ENCODE measurements at places on chromosomes 1 and 21.

DNA sequence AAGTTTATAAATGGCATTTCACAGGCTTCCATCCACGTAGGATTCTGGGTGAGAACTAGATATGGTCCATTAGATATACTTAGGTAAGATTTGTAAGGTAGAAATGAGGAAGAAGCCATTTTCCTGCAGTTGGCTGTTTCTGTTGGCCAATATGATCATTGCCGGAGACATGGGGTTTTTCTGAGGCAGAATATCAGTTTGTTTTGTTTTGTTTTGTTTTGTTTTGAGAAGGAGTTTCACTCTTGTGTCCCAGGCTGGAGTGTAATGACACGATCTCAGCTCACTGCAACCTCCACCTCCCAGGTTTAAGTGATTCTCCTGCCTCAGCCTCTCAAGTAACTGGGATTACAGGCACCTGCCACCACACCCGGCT, 8.7 kb upstream of the EYA3 start:
- DNase-seq, result no peak

DNA sequence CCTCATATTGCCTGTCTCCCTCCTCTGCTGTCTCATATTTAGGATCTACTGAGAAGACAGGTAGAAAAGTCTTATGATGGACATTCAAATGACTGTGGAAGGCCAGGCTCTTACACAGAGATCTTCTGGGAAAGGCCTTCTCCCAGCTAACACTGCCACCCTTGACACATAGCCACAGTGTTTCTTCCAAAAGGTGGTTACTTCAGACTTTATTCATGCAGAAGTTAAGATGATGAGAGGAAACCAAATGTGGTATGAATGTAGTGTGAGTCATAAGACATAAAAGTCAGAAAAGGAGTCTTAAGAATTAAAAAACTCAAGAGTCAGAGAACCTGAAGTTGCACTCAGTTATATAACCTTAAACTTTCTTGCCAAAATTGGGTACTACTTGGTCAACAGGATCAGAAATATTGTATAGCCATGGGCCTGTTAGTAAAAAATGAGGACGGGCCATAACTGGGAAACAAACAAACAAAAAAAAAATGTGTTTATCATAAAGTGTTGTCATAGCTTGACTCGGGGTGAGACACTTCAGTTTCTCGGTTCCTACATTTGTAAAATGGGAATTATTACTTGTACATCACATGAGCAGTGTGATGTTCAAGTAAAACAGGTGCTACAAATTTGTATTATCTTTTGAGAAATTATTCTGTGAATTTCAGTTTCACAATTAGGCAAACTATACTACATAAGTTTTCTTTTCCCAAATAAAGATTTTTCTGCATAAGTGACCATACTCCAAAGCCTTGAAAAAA, 1.2 kb upstream of the DENND1B start:
- no peak for DNase-seq

- no peak for DNase-seq
These were observed 104.8 kb upstream of the GRIK1 start for GRCh38 chr21:30044447-30045064.

DNA sequence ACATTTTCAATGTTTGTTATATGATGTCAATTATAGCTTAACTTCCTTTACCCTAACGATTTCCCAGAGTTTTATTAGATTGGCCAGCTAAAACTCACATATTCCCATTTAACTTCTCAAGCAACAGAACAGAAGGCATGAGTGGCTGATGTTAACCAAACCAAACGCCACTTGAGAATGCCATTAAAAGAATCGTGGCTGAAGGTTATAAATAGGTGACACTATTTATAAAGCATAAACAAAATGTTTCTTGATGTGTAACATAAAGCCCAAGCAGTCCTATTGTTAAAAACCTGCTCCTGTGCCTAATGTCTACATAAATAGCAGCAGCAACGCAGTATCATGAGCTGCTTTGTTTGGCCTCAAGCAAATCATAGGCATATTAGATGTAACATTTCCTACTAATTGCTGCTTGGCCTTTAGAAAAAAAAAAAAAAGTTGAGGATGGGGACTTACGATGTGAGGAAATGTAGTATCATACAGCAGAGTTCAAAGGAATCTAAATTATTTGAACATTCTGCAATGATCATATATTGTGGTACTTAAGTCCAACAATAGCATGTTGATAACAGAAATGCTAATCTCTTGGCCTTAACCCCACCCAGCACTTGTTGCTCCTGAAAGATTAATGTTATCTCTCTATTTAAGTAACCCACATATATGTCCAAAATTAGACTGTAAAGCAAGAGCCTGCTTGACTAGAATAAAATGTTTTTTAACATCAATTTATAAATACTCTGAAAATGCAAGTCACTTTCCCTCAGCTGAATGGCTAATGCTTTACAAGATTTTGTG, 106.0 kb downstream of the ESRRG start:
- no peak for DNase-seq

DNA sequence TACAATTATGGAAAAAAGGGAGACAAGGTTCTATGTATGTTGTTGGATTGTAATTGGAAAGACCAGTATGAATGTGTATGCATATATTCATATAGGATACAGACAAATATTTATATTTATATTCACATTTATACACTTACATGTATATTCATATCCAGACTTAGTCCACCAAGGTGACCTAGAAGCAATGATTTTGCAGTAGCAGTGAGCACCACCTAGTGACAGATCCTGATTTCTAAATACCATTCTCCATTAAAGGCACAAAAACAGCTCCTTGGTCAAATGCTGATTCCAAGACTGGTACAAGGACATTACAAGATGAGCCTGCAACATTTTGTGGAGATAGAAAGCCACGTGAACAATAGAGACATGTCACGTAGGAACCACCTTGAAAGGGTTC, 153.4 kb downstream of the SDCCAG8 start:
- DNase-seq, result no peak

- no peak for DNase-seq
These were observed 120.1 kb downstream of the XPR1 start for GRCh38 chr1:180751921-180752320.

- DNase-seq, result no peak
These were observed 40.3 kb upstream of the TLR5 start for GRCh38 chr1:223183268-223183862.

- no peak for DNase-seq
These were observed 5.7 kb upstream of the ZNF697 start for GRCh38 chr1:119653839-119654170.

DNA sequence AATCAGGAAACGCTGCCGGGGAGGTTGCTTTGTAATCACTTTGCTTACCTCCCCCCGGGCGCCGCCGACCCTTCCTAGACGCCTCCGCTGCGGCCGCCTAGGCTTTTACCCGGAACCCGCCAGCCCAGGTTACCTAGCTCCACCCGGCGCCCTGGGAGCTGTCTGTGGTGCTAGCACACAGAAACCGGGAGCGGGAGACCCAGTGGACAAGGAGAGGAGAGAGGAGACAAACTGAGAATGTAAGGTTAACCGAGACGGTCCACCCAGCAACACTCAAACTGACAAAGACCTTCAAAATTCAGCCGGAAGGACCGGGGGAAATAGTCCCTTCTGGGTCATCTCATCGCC, 9.8 kb downstream of the BARHL2 start:
- no peak for DNase-seq
